ENCODE measurements at places on chromosomes 1 and 21. TPM values are rescaled to one million over a fixed set of nuclear protein-coding genes. Genes with fewer than 3 reads are reported as not detected.

The RNF187 gene
- total RNA-seq, result 112 TPM

The LRRC71 gene
- total RNA-seq, result not detected

The KIF26B gene
- not detected for total RNA-seq

The PRR9 gene
- not detected for total RNA-seq
